ENCODE measurements at places on chromosomes 3 and 15.
A peak's percentile ranks its signal among the peaks of the same experiment; 100 is the strongest.

DNA sequence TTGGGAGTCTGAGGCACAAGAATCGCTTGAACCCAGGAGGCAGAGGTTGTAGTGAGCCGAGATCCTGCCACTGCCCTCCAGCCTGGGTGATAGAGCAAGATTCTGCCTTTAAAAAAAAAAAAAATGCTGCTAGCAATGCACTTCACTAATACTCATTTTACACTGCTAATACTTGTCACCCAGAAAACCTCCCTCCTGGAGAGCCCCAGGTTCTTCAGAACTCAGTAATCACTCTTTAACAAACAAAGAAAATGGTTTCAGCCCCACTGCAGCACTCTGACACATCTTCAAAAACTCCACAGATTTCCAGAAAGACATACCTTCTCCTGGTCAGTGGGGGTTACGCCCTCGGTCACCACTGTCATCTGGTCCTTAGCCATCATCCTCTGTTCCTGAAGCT lies 366.7 kb downstream of the SHQ1 start:
- no peak for DNase-seq

DNA sequence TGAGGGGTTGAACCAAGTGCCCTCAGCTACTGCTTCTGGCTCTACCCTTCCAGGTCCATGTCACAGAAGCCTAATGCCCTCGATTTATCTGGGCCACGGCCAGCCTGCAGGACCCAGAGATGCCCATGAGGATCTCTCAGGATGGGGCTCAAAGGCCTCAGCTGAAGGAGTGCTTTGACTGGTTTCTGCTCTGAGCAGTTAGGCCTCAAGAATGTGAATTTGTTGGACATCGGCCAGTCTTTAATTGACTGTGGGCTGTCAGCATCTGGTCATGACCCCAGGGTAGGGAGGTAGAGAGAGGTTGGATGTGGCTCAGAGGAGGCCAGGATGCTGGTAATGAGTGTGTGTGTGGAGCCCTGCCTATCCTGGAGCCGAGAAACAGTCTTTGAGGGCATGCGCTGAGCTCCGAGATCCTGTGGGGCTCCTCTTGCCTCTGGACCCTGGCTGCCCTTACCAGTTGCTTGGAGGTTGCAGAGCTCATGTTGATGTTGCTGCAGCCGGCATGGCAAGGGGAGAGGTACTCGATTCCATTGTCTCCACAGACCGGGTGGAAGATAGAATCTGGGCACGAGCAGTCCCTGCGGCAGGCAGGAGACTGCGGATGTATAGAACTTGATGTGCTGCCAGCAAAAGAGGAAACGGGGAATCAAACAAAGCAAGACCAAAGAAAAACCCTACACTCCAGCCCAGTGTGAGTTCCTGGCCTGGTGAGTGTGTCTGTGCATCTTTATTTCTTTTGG lies 49.1 kb upstream of the RAB6B start:
- peak; percentile 74 for DNase-seq

- no peak for DNase-seq
Measured at GRCh38 chr3:73556520-73557372, 68.0 kb downstream of the PDZRN3 start.

GRCh38 chr3:67654844-67655177 lies 399 bp upstream of the SUCLG2 start:
- DNase-seq = no peak

GRCh38 chr3:171906951-171907676 lies 64.0 kb downstream of the TMEM212 start:
- DNase-seq = no peak

DNA sequence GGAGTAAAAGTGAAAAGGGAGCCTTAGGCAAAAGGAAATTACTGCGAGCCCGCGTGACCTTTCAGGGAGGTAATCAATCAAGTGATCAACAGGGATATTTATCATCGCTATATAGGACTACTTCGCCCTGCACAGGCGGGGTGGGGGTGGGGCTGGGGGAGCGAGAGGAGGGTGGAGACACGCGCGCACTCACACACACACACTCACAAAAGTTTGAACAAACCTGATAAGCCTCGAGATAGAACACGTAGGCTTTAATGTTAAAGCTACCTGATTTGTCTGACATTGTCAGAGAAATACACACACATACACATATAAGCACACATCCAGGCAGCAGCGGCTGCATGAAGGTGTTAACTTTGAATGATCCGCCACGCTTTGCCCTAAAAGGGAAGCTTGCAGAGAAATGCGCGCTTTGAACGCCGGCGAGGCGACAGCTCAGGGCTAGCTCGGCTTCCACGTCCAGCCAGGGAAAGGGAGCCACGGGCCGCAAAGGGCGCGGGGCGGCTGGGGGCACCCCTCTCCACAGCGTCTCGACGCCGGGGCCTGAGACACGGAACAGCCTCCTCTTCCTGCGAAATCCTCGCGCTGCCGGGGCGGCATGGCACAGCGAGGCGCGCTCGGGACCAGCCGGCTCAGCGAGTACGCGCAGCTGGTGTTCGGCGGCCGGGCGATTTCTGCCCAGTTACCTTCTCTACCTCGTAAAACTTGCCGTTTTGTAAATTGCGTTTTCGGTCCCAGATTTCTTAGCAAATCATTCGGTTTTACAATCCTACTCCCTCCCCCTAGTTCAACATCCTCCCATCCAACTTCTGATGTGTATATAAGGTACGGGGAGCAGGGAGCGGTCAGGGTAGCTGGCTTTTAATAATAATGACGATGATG lies 4.8 kb upstream of the MECOM start:
- no peak for DNase-seq

- no peak for DNase-seq
Measured at GRCh38 chr3:181855825-181856224, 144.1 kb downstream of the SOX2 start.

- DNase-seq = no peak
Measured at GRCh38 chr3:126083138-126083445, 832 bp downstream of the SLC41A3 start.

DNA sequence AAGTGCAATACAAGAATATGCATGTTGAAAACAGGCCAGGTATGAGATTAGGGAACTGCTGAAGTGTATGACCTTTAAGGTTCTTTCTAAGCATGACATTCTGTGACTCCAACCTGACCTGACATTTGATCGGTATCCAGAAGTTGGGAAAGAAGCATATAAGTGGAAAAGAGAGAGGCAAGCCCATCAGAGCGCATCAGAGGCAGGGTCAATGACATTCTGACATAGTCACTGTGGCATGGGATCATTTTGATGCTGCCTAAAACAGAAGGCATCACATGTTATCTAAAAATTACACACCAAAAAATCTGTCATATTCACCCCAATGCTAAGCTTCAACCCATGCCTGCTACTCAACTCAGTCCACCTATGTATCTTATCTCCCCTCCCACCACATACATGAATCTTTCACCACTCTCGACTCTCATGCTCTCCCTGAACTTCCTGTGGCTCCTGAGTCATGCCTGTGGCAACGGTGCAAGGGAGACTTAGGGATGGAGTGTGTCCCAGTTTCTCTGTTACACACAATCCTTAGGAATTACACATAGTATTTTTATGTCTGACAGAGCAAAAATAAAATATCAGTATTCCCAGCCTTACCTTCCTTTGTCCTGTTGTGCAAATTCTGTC lies 20.5 kb upstream of the LRRN1 start:
- DNase-seq = peak; percentile 4

GRCh38 chr3:106386050-106386449 lies 517.2 kb upstream of the CBLB start:
- no peak for DNase-seq

DNA sequence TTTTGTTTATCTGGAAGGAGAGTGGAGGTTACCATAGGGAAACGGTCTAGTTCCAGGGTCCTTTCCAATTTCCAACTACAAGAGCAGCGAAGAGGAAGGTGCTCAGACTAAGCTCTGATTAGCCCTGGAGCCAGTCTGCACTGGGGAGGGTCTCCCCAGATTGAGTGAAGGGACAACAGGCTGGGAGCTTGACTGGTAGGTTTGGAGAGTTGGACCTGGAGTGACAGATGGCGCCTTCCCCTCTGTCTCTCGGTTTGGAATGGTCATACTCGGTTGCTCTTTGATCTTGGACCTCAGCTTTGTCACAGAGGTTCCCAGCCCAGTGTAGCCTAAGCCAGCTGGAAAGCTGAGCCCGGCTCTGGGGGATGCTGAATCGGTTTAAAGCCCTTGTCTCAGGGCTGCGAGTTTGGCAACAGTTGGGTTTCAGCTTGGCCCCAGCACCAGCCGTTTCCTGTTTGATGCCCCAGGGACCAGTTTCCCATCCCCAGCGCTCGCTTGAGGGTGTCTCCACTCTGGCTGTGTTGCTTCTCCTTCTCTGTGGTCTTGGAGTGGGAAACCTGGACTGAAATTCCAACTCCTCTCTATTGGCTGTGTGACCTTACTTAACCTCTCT lies 53.1 kb upstream of the ULK4 start:
- no peak for DNase-seq

DNA sequence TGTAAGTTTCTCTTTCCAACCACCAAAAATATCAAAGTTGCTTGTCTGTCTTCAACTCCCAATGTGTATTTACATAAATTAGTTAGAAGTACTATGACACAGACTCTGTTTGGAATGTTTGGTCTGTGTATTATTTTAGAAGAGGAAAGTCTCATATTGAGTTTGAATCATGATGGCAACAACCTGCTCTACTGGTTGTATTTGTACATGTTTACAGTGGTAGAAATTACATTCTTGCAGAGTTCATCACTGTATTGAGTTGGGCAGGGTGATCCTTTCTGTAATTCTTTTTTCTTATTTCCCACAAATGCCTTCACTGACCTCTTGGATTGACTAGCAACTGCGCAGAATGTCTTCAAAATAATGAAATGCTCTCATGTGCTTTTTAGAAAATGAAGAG lies 149.6 kb downstream of the CHL1 start:
- no peak for DNase-seq

DNA sequence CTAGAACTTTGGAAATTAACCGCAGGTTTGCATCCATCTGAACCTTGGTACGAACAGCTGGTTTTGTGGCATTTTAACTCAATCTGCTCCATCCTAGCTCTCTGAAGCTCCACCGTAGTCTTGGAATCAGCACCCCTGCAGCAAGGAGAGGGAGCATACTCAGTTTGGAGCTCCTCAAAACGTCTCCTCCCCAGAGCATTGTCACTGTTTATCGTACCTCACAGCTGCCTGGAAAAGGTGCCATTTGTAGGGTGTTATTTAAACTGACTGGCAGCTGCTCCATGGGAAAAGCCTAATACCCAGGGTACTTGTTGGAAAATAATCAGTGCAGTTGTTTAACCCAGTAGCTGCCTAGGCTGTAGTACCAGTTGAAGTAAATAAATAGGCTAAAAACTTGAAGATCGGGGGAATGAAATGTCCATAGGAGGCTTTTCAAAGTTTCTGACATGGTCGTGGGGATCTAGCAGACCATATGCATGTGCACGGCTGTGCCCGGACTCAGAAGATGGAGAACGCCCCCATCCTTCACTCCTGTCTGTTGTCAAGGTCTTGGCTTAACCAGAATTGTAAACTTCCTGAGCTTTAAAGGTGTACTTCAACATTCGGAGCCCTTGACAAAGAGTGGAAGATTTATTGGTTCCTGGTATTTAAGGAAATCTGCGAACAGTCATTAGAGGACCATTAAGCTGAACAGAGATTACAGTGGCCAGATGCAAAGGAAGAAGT lies 43.9 kb downstream of the GHSR start:
- no peak for DNase-seq

DNA sequence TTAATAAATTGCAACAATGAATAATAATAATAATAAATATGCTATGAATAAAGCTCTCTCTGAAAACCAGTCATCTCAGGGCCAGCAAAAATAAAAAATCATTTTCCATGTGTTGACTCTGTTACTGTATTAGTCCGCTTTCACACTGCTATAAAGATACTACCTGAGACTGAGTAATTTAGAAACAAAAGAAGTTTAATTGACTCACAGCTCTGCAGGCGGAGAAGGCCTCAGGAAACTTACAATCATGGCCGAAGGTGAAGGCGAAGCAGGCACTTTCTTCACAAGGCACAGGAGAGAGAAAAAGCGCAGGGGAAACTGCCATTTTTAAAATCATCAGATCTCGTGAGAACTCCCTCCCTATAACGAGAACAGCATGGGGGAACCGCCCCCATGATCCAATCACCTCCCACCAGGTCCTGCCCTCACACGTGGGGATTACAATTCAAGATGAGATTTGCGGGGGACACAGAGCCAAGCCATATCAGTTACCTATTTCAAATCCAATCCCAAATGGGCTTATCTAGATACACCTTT lies 224.1 kb downstream of the IGSF11 start:
- no peak for DNase-seq

DNA sequence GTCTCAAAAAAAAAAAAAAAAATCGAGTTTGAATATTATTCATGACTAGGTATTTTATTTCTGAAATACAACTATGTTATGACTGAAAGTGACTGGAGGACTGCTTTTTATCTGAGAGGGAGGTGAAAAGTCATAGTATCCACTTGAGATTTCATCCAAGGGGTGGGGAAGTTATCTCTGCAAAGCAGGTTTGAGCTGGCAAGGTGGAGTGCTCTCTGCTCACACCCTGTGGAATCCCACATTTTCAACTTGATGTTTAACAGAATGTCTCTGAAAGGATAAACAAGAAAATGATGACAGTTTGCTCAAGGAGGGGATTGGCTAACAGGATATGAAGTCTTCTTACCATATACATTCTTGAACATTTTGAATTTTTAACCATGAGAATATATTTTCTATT lies 27.3 kb upstream of the SEC62 start:
- DNase-seq = no peak

- peak; percentile 49 for DNase-seq
Measured at GRCh38 chr15:25670025-25670554, 193.0 kb downstream of the ATP10A start.

DNA sequence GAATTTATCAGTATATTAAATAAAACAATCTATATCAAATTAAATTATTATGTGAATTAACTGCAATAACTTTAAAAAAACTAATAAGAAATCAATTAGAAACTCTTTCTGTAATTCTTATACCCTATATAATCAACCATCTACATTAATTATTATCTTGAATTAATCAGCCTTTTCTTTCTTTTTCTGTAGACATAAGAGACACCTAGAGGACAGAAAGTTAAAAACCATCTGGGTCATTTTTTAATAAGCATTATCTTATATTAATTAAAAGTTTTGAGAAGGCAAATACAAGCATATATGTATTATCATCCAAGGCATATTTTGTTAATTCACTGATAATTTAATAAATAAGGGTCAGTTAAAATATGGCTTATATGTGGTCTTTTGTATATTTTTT lies 24.2 kb upstream of the SLC25A26 start:
- DNase-seq = no peak

DNA sequence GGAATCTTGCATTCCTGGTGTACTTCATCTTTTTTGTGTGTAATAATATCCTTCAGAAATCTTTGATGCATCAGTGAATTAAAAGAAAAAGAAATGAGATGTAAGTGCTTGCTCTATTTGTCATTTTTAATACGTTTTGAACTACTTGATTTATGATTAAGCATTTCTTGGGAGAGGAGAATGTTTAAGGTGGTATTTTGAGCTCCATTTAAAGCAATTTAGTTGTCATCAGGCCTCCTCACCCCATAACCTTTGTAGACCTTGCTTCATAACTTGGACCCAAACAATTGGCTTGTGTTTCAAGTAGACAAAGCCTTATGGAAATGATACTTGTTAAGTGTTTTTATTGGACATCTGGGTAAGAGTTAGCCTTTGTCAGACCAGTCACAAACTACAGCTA lies 87.1 kb upstream of the VEPH1 start:
- DNase-seq = no peak

GRCh38 chr15:93266291-93266690 lies 177.3 kb upstream of the RGMA start:
- DNase-seq = no peak

- peak; percentile 90 for DNase-seq
Measured at GRCh38 chr3:185732782-185733181, 92.1 kb downstream of the IGF2BP2 start.
